ENCODE measurements at places on chromosomes 1 and 21. TPM values are rescaled to one million over a fixed set of nuclear protein-coding genes. Genes with fewer than 3 reads are reported as not detected.

The MCOLN2 gene
- 0.64 TPM for total RNA-seq

The MLLT11 gene
- 27.8 TPM for total RNA-seq

- H3K27me3 ChIP-seq: no peaks in the 10 kb centered on the region
- no peaks in the 10 kb centered on the region for H3K4me1 ChIP-seq
- no peak for DNase-seq
- H3K4me3 ChIP-seq: no peak overlapping the region
- H3K27ac ChIP-seq: no peak overlapping the region
Measured at GRCh38 chr1:183241471-183241870, 55.4 kb downstream of the LAMC2 start.

- H3K36me3 ChIP-seq: no peaks in the 10 kb centered on the region
- no peak for DNase-seq
- H3K27ac ChIP-seq: no peak overlapping the region
- H3K4me1 ChIP-seq: no peaks in the 10 kb centered on the region
Measured at GRCh38 chr1:198640174-198640573, 1.3 kb downstream of the PTPRC start.

The LRRC39 gene
- total RNA-seq: 0.64 TPM

DNA sequence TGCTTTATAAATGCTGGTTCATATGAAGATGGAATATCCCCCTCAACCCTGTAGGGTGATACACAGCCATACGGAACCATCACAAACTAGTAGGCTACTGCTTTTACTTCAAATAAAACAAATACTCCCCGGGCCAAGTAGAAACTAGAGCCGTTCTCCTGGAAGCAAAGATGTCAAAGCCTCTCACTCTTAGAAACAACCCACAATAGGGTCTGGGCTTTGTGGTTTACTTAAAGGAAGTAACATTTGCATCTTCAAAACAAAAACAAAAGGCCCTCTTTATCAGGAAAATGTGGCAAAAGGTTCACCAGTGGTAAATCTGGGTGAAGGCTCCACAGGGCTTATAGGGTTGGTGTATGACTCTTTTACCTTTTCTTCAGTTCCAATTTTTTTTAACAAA lies 49.8 kb downstream of the HLCS start:
- DNase-seq: no peak
- peaks cover 16% of the 10 kb centered on the region for H3K4me1 ChIP-seq
- no peaks in the 10 kb centered on the region for H3K27me3 ChIP-seq
- H3K36me3 ChIP-seq: peaks cover 12% of the 10 kb centered on the region

The IL23R gene
- total RNA-seq: not detected

- H3K4me1 ChIP-seq: no peaks in the 10 kb centered on the region
- H3K36me3 ChIP-seq: peaks cover 4% of the 10 kb centered on the region
- H3K27me3 ChIP-seq: no peaks in the 10 kb centered on the region
- DNase-seq: no peak
- no peak overlapping the region for H3K4me3 ChIP-seq
- H3K27ac ChIP-seq: no peak overlapping the region
Measured at GRCh38 chr1:61561666-61562065, 163.3 kb downstream of the TM2D1 start.

DNA sequence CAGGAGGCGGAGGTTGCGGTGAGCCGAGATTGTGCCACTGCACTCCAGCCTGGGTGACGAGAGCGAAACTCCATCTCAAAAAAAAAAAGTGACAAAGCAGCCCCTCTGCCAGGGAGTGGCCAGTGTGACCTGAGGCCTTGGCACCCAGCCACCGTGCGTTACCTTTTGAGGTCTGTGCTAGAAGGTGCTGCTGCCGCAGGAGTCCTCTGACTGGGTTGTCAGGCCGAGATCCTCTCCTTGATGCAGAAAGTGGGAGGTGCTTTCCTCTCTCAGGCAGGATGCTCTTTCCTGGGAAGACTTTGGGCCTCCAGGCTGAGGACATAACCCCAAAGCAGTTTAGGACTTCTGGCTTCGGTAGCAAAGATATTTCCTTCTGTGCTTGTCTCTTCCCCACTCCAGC lies 280.5 kb upstream of the VAMP3 start:
- H3K36me3 ChIP-seq: no peaks in the 10 kb centered on the region
- no peak overlapping the region for H3K27ac ChIP-seq
- H3K4me3 ChIP-seq: no peak overlapping the region
- DNase-seq: no peak

- no peak overlapping the region for H3K4me3 ChIP-seq
- no peaks in the 10 kb centered on the region for H3K27me3 ChIP-seq
- peaks cover 4% of the 10 kb centered on the region for H3K36me3 ChIP-seq
- H3K4me1 ChIP-seq: no peaks in the 10 kb centered on the region
- DNase-seq: no peak
Measured at GRCh38 chr1:161350671-161351070, 17.0 kb downstream of the CFAP126 start.

- H3K27me3 ChIP-seq: peaks cover 3% of the 10 kb centered on the region
- no peak overlapping the region for H3K4me3 ChIP-seq
Measured at GRCh38 chr1:1943834-1944570, 24.9 kb upstream of the TMEM52 start.

GRCh38 chr1:10745886-10746455 lies 50.5 kb downstream of the CASZ1 start:
- no peaks in the 10 kb centered on the region for H3K36me3 ChIP-seq
- peaks cover 2% of the 10 kb centered on the region for H3K27me3 ChIP-seq
- H3K4me3 ChIP-seq: peak overlapping the region; percentile 17
- DNase-seq: no peak

The NMNAT2 gene
- total RNA-seq: 1.7 TPM

GRCh38 chr1:209554761-209555611 lies 28.5 kb upstream of the CAMK1G start:
- H3K27ac ChIP-seq: no peak overlapping the region
- peaks cover 4% of the 10 kb centered on the region for H3K4me1 ChIP-seq
- no peak overlapping the region for H3K4me3 ChIP-seq
- no peak for DNase-seq

- H3K4me1 ChIP-seq: peaks cover 4% of the 10 kb centered on the region
- no peak overlapping the region for H3K27ac ChIP-seq
- no peaks in the 10 kb centered on the region for H3K27me3 ChIP-seq
- no peak for DNase-seq
Measured at GRCh38 chr1:185474440-185475149, 157.6 kb upstream of the IVNS1ABP start.

DNA sequence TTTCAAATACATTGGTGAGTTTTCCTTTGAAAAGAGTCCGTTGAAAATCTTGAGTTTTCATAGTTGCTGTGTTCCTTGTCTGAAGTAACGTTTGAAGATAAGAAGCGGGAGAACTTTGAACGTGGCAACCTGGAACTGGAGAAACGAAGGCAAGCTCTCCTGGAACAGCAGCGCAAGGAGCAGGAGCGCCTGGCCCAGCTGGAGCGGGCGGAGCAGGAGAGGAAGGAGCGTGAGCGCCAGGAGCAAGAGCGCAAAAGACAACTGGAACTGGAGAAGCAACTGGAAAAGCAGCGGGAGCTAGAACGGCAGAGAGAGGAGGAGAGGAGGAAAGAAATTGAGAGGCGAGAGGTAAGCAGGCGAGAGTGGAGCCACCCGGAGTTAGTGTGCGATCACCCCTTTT lies 129.7 kb downstream of the ITSN1 start:
- H3K27ac ChIP-seq: no peak overlapping the region
- H3K4me1 ChIP-seq: peaks cover 7% of the 10 kb centered on the region

- peak overlapping the region; percentile 67 for H3K27ac ChIP-seq
- peaks cover 43% of the 10 kb centered on the region for H3K36me3 ChIP-seq
Measured at GRCh38 chr1:8388732-8389562, 71.0 kb downstream of the SLC45A1 start.

GRCh38 chr1:235831148-235831547 lies 35.6 kb downstream of the LYST start:
- H3K27me3 ChIP-seq: peaks cover 2% of the 10 kb centered on the region
- H3K27ac ChIP-seq: no peak overlapping the region
- no peak overlapping the region for H3K4me3 ChIP-seq
- no peak for DNase-seq
- no peaks in the 10 kb centered on the region for H3K36me3 ChIP-seq

GRCh38 chr1:26790551-26790953 lies 2.8 kb downstream of the PIGV start:
- peaks cover 47% of the 10 kb centered on the region for H3K4me1 ChIP-seq
- no peak for DNase-seq
- no peak overlapping the region for H3K4me3 ChIP-seq
- peak overlapping the region; percentile 36 for H3K27ac ChIP-seq
- H3K36me3 ChIP-seq: peaks cover 14% of the 10 kb centered on the region

The NEGR1 gene
- total RNA-seq: 2.9 TPM

DNA sequence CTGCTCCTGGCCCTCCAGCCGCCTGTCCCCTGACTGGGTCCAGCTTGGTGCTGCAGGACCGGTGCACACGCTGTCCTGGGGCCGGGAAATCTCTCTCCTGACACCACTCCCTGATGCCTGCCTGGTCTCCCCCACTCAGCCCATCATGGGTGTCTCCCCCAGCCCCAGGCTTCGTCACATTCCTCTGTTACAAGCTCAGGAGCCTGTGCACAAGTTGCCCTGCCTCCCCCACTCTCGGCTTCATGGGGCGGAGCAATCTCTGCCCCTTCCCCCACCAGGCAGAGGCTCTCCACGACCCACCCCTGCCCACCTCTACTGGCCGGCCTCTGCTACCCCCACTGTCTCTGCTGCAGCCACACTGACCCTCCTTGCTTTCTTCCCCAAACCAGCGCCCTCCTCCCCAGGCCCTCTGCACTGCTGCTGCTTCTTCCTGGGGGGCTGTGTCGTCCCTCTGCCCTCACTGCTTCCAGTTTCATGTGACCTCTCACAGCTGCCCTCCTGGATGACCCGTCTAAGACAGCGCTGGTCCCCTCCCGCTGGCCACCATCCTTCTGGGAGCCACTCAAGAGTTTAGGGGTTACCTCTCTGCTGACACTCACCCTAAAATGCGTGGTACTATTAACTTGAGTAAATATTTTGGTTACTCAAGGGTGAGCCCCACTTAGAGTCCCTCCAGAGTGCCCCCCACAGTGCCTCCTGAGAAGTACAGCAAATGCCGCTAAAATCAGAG lies 5.7 kb upstream of the RIPK4 start:
- H3K4me3 ChIP-seq: no peak overlapping the region
- H3K4me1 ChIP-seq: peaks cover 36% of the 10 kb centered on the region
- peaks cover 4% of the 10 kb centered on the region for H3K36me3 ChIP-seq
- H3K27ac ChIP-seq: no peak overlapping the region

- no peak for DNase-seq
- H3K4me3 ChIP-seq: no peak overlapping the region
- H3K36me3 ChIP-seq: no peaks in the 10 kb centered on the region
Measured at GRCh38 chr1:235397733-235398132, 30.5 kb downstream of the TBCE start.

- H3K4me1 ChIP-seq: peaks cover 10% of the 10 kb centered on the region
- H3K27ac ChIP-seq: peak overlapping the region; percentile 78
- DNase-seq: no peak
Measured at GRCh38 chr1:181179987-181180365, 91.5 kb downstream of the IER5 start.

The INAVA gene
- 35.8 TPM for total RNA-seq

GRCh38 chr21:14858311-14858710 lies 206.5 kb downstream of the NRIP1 start:
- peaks cover 12% of the 10 kb centered on the region for H3K36me3 ChIP-seq
- H3K4me3 ChIP-seq: no peak overlapping the region
- no peaks in the 10 kb centered on the region for H3K4me1 ChIP-seq
- DNase-seq: no peak
- H3K27ac ChIP-seq: no peak overlapping the region
- H3K27me3 ChIP-seq: peaks cover 6% of the 10 kb centered on the region

- no peaks in the 10 kb centered on the region for H3K4me1 ChIP-seq
- no peaks in the 10 kb centered on the region for H3K36me3 ChIP-seq
- no peak overlapping the region for H3K27ac ChIP-seq
- DNase-seq: no peak
Measured at GRCh38 chr1:30365596-30365995, 357.8 kb downstream of the MATN1 start.

All from endothelial cell (in vitro differentiated cells).